ENCODE measurements at places on chromosomes 12 and 14. TPM values are rescaled to one million over a fixed set of nuclear protein-coding genes. Genes with fewer than 3 reads are reported as not detected.

HOXC12 gene
- not detected for total RNA-seq

ADAM20 gene
- 0.55 TPM for total RNA-seq

CARMIL3 gene
- total RNA-seq, result 2.0 TPM

SSTR1 gene
- total RNA-seq, result 8.2 TPM

HOXC6 gene
- not detected for total RNA-seq

PPP1R3E gene
- total RNA-seq, result 11.5 TPM

PTPRO gene
- 0.58 TPM for total RNA-seq

- peak; percentile 84 for DNase-seq
These were observed 38.8 kb upstream of the TDRD9 start for GRCh38 chr14:103889313-103890051.

DNA sequence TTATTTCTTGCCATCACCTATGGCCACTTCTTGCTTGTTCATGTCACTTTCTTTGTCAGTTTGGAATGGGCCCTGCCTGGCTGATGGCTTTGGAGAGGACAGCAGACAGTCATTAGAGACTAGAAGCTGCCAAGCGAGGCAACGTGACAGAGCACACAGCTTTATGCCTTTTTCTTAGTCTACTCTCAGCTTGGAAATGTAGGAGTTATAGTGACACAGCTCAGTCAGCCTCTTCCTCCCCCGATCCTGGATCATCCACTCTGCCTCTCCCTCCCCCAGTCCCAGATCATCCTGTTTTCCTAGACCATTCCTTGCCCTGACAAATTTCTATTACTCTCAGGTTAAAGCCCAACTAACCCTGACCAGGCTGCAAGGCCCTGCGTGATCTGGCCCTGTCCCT, 26.6 kb downstream of the ETV6 start:
- DNase-seq, result no peak

DNA sequence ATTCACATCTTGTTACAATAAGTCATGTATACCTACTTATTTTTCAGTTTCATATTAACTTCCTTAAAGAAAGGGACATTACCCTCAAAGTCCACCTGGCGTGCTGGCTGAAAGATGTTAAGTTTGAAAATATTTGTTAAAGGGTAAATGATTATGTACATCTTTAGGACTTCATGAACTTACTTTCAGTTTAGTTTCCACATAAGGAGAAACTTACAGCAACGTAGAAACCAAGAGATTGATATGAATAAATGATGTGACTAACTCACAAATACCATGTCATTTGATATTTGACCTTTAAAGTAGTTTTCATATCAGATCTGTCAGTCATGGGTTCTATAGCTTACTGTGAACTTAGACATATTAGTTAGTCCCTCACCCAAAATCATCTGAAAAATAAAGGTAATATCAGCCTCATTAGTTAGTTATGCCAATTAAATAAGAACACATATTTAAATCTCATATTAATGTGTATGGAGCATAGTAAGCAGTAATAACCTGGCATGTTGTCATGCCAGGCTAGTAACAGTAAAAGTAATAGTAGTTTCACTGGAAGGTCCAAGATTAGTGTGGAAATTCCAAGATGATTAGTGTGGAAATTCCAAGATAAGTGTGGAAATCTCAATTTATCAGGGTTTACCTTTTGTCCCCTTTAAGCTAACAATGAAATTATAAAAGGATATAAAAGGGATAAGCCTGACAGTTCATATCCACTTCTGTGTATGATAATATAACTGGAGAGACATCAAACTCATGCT, 1.9 kb upstream of the CLEC2D start:
- DNase-seq, result no peak

- no peak for DNase-seq
These were observed 985.4 kb downstream of the TMEM121 start for GRCh38 chr14:106511800-106512198.

DNA sequence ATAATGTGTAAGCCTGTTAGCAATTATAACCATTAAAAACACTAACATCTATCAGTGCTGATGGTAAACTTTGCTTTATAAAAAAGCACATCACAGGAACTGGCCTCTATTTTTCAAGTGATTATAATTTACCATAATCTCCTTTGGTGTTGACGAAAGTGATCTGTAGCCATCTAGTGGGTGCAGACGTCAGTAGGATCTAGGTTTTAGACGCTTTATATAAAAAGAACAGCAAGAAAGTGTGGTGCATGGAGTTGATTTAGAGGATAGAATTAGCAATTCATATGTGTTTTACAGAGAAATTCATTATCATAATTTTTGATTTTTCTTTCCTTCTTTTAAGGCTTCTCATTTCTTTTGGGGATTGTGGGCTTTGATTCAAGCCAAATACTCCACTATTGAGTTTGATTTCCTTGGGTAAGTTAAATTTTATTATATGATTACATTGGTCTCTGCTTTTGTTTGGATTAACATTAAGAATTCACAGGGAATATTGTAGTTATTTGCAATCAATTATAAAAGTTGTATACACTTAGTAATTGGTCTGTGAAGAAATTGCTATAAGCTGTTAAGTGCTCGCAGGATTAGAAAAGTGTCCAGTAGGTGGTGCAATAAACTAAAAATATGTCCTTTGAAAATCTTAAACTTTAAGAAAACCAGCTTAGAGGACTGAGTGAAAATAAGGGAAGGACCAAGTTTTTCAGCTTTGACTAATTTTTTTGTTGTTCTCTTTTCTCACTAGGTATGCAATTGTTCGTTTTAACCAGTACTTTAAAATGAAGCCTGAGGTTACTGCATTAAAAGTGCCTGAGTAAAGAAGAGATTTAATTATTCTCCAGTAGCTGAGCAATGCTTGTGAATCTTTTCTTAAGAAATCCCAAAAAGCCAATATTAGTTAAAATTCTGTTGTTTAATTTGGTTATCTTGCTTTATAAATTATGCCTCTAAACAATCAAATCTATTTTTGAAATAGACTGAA, 59.5 kb downstream of the ETNK1 start:
- DNase-seq, result no peak

- DNase-seq, result peak; percentile 83
These were observed 1.7 kb downstream of the TRHDE start for GRCh38 chr12:72273851-72274351.

GRCh38 chr12:96408993-96409392, 8.8 kb upstream of the CDK17 start:
- no peak for DNase-seq

DNA sequence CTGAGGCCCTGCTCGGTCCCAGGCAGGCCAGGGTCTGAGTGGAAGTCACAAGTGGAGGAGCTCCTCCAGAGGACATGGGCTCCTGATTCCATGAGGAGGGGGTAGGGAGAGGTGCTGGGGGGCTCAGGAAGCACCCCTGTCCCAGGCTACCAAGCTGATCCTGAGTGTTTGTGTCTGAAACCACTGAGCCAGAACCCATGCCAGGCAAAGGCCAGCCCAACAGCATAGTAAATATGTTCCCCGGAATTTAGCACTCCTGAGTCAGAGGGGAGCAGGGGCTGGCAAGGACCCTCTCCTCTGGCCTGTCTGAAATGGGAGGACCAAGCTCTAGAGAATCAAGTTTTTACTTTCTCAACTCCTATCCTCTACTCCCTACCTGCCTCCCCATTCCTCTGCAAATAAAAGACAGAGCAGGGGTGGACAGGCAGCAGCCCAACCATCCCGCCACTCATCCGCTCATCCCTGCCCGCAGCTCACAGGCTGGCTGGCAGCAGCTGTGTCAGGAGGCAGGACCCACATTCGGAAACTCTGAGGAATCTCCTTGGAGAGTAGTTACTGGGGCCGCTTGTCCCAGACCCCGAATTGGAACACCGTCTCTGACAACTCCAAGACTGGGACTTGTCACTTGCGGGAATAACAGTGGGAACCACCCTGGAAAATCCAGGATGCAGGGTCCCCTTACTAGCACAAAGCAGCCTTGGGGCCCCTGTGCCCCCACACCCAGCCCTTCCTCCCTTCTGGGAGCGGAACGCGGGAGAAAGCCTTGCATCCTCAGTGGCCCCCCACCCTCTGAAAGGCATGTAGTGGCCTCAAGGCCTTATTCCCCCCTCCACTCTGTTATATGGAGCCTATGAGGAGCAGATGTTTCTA, 102.5 kb downstream of the ZFP36L1 start:
- DNase-seq, result no peak

DNA sequence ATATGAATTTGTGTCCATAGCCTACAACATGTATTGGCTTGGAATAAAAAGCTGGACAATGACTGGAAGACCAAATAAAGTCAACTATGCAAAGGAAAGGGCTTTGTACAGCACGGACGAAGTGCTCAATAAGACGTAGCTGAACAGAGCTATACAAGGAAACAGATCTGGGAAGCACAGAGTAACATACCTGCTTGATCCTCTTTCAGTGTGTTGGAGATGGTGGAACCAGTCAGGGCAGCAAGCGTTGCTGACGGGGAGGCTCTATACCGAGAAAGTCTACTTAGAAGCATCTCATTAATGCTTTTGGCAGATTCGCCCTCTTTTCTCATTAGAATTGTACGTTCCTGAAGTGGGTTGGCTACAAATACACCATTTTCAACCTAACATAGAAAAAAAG, 99.3 kb downstream of the HECTD4 start:
- no peak for DNase-seq

DNA sequence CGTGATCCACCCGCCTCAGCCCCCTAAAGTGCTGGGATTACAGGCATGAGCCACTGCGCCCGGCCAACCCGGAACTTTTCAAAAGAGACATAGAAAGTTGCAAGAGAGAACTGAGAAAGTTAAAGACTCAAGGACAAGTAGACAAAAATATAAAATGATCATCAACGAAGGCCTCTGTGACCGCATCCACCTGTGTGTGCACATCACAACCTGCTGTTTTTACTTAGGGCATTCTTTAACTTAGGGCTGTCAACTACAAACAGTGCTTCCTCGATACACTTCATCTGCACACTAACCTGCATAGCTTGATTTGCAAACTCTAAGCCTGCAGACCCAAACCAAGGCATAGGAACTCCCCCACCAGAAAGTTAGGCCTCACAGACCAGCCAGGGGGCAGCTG, 14.8 kb downstream of the P2RX2 start:
- DNase-seq, result no peak

DNA sequence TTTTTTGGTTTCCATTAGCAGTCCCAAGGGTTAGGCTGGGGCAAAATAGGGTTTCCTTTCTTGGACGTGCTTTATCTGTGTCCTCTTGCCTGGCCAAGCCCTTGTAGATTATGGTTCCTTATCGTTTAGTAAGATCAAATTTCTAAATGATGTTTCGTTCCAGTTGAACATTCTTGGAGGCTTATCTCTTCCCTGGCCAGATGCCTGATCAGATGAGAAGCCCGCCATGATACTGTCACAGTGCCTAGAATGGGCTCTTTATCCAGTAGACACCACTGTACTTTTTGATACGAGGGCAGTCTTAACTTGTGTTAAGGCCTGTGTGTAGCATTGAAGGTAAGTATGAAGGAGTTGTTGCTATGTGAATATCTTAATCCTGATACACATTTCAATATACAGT, 76.1 kb upstream of the TMEM263 start:
- no peak for DNase-seq

DNA sequence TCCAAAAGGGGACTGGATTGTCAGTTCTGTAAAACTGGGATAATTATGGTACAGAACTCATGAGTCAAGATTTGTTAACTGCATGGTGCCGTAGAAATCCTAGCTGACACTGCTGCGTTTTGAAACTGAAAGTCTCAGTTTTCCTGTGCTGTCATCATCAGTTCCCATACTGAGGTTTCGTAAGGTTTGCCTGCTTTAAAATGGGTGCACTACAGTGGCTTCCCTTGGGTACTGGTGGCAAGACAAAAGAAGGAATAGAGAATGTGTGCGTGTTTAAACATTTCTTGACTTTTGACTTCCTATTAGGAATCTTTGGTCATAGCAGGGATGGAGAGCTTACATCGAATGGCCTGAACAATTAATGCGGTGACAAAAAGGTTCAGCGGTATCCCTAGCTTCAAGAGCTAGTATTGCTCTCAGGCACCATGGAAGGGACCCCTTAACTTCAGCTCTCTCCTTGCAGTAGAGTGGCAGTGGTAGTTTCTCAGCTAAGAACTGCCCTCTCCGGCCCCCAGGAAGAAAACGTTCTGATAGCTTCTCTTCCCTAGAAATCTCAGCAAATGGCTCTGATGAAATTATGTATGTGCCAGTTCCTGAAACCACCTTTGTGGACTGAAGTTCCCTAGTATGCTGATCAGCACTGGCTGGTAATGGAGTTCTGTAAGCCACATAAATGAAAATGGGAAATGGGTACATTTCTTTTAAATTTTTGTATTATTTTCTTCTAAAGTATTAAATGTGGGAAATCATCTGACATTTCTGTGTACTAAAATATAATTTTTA, 28.9 kb downstream of the ANO6 start:
- DNase-seq, result no peak

DNA sequence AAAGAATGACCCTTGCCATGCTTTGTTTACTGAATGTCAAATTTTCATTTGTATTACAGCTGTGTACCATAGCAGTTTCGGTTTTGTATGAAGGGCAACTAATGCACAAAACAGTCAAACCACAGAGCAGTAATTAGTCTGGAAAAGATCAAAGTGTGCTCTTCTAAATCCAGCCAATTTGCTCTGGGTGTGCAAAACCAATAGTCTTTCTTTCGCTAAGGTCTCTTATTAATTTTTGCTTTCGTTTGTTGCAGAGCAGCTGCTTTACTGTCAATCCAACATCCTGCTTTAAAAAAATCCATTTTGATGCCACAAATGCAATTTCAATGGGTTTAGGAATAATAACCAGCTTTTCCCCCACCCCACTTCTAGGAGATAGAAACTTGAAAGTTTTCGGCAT, 114.2 kb downstream of the BRMS1L start:
- no peak for DNase-seq

DNA sequence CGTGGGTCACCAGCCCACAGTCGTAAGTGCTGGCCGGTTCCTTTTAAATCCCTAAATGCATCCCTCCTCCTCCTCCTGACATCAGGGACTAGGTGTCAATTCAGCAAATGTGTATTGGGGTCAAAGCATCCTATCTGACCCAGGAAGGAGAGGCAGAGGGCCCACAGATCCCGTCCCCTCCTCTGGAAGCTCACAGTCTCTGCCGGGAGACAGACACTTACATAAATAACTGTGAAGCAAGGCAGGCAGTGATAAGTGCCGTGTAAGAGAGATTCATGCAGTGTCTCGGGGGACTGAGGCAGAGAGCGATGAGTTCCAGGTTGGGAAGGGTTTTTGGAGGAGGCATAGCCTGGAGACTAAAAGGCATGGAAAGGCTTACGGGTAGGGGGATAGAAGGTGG, 44.1 kb downstream of the HRK start:
- no peak for DNase-seq

DNA sequence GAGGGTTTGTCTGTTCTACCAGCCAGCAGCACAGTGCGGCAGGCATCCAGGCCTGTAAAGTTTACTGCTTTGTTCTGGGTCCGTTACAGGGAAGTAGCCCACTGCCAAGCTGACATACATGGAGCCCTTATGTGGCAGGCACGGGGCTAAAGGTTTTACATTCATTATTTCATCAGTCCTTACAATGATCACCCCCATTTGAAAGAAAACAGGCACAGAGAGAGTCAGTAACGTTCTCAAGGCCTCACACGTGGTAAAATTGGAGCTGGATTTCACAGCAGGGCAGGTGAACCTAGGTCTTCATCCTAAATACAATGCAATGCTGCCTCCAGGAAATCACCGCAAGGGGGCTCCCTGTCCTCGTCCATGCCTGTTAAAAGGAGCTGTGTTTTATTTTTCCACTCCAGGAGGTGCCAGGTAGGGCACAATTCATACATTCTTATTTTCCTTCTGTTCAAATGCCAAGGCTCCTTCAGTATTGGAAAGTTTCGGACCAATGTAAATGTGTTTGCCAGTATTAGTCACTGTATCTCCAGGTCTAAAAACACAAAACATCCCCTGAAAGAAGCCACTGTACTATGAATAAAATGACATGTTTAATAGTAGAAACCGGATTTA, 172.2 kb upstream of the GZMB start:
- DNase-seq, result peak; percentile 79

GRCh38 chr14:66174453-66174891, 311.7 kb upstream of the CCDC196 start:
- no peak for DNase-seq

- DNase-seq, result no peak
These were observed 7.3 kb upstream of the RNASE1 start for GRCh38 chr14:20809917-20810316.
